ENCODE measurements at places on chromosomes 5 and 9. TPM values are rescaled to one million over a fixed set of nuclear protein-coding genes. Genes with fewer than 3 reads are reported as not detected.

The TMEM215 gene
- not detected for total RNA-seq

The TLR4 gene
- total RNA-seq = 1.7 TPM

The GPR151 gene
- total RNA-seq = not detected

The PCDHGA7 gene
- 2.5 TPM for total RNA-seq

The PCDHA3 gene
- not detected for total RNA-seq

The CARD6 gene
- 1.5 TPM for total RNA-seq

The SHC3 gene
- 0.51 TPM for total RNA-seq
